Temporal lobe (tissue), 4 donors: ENCODE measurements at places on chromosomes 2 and 18. TPM values are rescaled to one million over a fixed set of nuclear protein-coding genes. Genes with fewer than 3 reads are reported as not detected.

Gene CYS1
- total RNA-seq: 0.49 TPM

Gene SPEG
- 12.3 TPM for total RNA-seq

Gene EFR3B
- 56.1 TPM for total RNA-seq

Gene CCT7
- 153 TPM for total RNA-seq

Gene SF3B6
- total RNA-seq: 84.1 TPM

Gene IL1F10
- not detected for total RNA-seq

Gene MDH1B
- 3.4 TPM for total RNA-seq

Gene COL6A3
- total RNA-seq: 20.4 TPM

Gene UGT1A3
- total RNA-seq: not detected

Gene MAP2
- 767 TPM for total RNA-seq

Gene TOGARAM2
- under 0.01 TPM for total RNA-seq

Gene KIAA2012
- total RNA-seq: 0.98 TPM

Gene MSH2
- 68.1 TPM for total RNA-seq

Gene AMER3
- total RNA-seq: 26.8 TPM

Gene CPO
- not detected for total RNA-seq

Gene OXER1
- 0.25 TPM for total RNA-seq

Gene SH3BP4
- 8.4 TPM for total RNA-seq
